Activated T-cell treated with anti-CD3 and anti-CD28 coated beads for 1 hour (primary cell): ENCODE measurements at places on chromosomes 16 and 17.

GRCh38 chr17:21268596-21269188 lies 15.5 kb upstream of the NATD1 start:
- DNase-seq: no peak

GRCh38 chr17:57255182-57255775 lies 1.0 kb upstream of the MSI2 start:
- DNase-seq: no peak

- DNase-seq: no peak
Measured at GRCh38 chr17:798246-798645, 16.1 kb downstream of the MRM3 start.

DNA sequence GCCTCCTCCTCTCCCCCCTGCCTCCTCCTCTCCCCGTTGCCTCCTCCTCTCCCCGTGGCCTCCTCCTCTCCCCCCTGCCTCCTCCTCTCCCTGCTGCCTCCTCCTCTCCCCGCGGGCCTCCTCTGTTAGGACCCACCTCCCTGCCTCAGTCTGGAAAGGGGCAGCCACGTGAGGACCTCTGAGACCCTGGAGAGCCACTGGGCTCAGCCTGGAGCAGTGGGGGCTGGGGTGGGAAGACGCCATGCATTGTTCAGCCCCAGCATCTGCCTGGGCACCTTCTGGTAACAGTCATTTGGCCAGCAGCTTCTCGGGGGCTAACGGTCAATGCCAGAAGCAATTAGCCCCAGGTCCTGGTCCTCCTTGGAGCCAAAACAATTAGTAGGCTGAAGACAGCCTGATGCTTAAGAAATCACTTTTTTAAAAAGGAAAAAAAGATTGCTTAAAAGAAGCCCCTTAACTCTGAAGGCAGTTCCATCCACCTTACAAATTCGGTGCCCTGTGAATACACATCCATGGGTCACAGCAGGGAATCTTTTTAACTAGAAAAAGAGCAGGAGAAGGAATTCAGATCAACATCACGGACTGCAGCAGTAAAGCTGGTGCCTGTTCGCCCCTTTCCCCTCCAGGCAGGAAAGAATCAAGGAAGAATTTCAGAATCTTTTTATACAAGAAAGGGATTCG lies 29.8 kb downstream of the NXN start:
- DNase-seq: no peak

- peak; percentile 89 for DNase-seq
Measured at GRCh38 chr16:69565671-69566239, at the start of gene NFAT5. TSS of gene NFAT5 (plus strand) at chr16:69565966. CDS start at chr16:69566302, 336 bp downstream.

- DNase-seq: no peak
Measured at GRCh38 chr17:82365606-82366295, 5.8 kb upstream of the UTS2R start.

DNA sequence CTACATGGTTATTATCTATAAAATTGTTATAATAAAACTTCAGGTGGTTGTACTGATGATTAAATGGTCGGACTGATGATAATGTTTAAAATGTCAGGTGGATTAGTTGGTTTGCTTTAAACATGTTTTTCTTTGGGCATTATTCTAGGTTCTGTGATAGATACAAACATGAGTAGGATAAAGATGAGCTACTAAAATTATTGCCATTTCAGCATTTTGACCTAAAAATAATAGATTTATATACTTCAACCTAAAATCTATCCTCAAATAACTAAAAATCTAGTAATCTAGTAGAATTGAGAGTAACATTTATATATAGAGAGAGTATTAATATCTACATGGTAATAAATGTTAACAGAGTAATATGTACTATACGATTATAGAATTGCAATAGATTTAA lies 241.7 kb upstream of the CDH8 start:
- no peak for DNase-seq

- no peak for DNase-seq
Measured at GRCh38 chr17:36188891-36189306, 7.7 kb downstream of the CCL3L1 start.

- no peak for DNase-seq
Measured at GRCh38 chr16:29843931-29844330, 19.1 kb downstream of the CDIPT start.
